ENCODE measurements at places on chromosomes 5 and 9.

DNA sequence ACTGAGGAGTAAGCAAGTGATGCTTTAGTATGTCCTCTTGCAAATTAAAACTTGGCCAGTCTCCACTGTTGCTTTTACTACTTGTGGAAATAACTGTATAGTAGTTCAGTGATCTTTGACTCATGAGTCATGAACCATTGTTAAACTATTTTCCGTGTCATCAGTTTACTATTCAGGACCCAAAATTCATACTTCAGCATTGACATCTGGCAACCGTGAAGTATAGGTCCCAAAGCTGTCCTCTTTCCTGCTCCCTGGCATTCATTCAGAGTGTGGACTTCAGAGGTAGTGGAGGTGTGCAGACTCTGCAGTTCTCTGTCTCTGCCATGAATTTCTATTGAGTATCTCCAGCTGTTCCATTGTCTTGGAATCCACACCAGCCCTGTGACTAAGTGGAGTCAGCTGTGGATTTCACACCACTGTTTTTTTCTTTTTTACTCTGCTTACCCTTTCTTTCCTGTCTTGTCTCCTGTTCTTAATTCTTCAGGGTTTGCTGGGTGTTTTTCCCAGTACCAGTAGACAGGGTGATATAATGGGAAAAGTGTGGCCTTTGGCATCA lies 7.5 kb downstream of the TDRD7 start:
- DNase-seq = no peak

- DNase-seq = no peak
Measured at GRCh38 chr9:126431077-126431742, 104.6 kb downstream of the MVB12B start.

GRCh38 chr9:72995131-72996024 lies 42.5 kb upstream of the ALDH1A1 start:
- no peak for DNase-seq

DNA sequence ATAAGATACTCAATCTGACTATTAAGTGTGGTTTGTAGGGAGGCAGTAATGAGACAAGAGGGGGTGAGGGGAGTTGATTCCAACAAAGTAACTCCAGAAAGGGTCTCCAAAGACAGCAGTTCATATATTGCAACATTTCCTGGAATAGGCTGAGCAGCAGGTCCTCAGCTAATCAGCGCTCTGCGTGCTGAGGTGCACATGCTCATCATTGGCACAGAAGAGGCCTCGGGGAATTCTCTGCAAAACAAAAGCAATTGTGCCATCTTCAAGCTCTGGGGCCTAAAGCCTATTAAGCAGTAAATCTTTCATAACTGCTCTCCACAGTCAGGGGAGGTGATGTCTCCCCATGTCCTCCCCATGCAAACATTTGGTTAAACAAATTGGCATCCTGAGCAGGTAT lies 357.3 kb downstream of the SPOCK1 start:
- no peak for DNase-seq

DNA sequence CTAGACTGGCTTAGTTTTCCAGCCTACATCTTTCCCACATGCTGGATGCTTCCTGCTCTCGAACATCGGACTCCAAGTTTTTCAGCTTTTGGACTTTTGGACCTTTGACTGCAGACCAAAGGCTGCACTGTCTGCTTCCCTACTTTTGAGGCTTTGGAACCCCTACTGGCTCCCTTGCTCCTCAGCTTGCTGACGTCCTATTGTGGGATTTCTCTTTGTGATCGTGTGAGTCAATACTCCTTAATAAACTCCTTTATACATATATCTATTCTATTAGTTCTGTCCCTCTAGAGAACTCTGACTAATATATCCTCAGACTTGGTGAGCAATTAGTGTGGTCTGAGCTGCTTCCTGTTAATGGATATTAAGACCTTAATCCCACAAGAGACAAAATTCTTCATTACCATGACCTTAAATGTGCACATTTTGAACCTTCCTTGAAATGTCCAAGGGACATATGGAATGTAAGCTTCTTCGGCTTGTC lies 752.9 kb downstream of the CDH18 start:
- DNase-seq = no peak

- no peak for DNase-seq
Measured at GRCh38 chr9:133526721-133527321, 2.1 kb upstream of the MYMK start.

GRCh38 chr5:21024966-21025365 lies 1037.0 kb upstream of the CDH18 start:
- no peak for DNase-seq

- DNase-seq = no peak
Measured at GRCh38 chr5:168427224-168427623, 59.0 kb upstream of the RARS1 start.

Measured in central memory CD4-positive, alpha-beta T cell (primary cell).